Anterior cingulate cortex (tissue), 58 donors: ENCODE measurements at places on chromosomes 6 and 20.

GRCh38 chr20:15155848-15156401 is 818.5 kb upstream of the FLRT3 start:
- no peak for DNase-seq

GRCh38 chr6:155436981-155437749 is 18.5 kb downstream of the NOX3 start:
- DNase-seq: no peak

DNA sequence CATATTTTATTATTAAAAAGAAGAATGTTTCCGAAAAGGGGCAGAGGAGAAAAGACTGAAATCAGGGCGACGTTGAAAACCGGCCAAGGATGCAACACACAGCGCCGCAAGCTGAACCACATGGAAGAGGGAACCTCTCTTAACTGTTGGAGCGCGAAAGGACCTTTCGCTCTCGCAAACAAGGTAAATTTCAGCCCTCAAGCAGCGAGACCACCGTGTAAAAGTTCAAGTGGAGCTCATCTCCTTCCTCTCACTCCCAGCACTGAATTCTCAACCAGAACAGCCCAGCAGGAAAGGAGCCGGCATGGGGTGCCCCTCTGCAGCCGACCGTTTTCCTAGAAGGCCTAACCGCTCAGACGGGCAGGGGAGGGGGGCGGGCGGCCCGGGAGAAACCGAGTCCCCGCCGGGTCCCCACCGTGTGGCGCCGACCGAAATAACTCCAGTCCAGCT is 621 bp downstream of the GPR63 start:
- DNase-seq: no peak

DNA sequence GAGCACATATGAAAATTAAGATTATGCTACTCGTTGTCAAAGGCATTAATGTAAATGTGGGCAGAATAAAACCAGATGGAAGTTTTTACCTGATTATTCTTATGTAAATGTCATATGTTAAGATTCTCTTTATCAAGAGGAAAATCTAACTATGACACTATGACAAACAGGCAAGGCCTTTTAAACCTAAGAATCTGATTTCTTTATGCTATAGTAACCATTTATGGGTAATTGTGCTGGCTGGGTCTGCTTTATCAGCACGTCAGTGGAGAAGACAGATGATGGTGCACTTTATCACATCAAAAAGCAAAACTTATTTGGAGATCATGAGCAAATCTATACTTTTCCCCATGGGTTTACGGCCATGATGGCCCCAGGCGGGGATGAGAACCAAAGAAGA is 412.0 kb upstream of the NOX3 start:
- DNase-seq: no peak

DNA sequence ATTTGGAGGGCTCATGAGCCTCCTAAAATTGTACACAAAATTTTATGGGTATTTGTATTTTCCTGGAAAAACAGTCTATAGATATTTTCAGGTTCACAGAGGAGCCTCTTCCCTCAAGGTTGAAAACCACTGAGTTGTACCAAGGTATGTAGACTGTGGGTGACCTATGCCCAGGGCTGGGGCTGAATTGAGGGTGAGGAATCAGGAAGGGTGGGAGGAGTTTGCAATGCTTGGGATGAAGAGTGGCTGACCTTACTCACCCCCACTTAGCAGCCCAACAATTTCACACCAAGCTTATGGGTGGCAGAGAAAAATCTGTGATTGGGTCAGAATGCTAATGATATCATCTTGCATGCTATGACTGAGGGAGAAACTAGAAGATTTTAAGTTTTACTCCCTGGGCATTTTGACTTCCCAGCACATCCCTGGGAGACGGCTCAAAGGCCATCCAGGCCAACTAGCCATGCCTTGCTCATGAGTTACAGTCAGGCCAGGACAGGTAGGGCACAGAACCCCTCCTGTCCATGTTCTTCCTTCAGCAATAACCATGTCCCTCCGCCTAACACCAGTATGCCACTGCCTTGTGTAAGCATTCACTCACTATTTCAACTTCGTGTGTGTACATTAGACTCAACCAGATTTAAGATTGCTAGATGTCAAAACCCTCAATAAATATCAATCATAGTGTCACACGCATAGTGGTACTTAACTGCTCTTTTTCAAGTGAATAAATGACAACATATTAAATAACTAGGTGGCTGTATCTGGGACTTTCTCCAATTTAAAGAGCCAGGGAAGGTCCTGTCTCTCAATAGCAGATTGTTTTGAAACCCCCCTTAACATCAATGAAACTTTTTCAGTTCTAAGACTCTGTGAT is 16.6 kb downstream of the ADTRP start:
- no peak for DNase-seq

DNA sequence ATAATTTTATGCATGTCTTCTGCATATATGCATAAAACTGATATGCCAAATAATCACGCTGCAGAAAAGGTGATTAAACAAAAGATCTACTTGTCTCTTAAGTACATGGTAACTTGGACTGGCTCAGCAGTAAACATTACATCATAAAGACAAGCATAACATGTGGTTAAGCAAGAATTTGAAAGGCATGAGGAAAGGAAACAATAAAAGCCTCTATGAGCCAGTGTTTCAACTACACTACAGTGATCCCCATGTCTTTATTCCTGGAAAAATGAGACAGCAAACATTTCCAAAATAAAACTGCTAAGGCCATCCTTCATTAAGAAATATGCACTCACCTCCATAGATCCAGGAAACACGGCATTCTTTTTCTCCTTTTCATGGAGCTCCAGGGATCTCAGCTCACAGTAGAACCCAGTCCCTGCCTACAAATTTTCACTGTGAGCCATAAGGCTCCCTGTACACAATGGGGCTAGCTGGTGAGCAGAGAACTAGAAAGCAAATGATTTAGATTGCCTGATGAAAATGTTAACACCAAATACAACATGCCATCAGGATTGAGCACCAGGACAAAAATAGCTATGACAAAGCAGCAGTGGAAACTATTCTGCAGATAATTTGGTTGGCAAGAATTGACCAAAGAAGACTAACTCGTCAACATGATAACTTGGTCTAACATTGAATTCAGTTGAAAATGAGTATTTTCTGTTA is 156.1 kb downstream of the COL21A1 start:
- no peak for DNase-seq

DNA sequence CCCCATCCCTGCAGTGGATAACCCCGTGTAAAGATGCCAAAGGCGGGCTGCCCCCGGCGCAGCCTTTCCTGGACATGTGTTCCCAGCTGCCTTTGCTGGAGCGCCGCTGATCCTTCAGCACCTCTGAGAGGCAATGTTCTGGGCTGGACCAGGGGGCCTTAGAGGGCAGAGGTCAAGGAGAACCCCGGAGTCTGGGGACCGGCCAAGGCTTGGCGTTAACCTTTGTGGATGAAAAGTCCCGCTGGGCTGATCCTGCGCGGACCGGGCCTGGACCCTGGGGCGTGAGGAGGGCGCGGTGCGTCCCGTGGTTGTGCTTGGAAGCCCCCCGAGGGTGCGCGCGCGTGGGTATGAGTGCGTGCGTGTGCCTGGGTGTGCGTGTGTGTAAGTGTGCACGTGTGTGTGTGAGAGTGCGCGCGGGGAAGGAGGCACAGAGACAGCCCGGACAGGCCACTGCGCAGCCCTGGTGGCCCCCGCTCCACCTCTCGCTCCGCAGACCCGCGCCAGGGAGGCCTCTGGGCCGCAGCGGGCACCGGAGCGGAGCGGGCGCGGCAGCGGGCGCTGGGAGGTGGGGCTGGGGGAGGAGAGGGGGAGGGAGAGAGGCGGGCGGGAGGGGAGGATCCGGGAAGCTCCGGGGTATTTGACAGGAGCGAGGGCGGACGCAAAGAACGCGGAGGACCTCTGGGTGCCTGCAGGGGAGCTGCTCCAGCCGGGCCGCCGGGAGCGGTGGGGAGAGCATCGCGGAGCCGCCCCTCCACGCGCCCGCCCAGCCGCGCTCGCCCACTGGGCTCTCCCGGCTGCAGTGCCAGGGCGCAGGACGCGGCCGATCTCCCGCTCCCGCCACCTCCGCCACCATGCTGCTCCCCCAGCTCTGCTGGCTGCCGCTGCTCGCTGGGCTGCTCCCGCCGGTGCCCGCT is at the start of gene SMOC2:
Gene SMOC2, plus strand, starts transcription at position 665 of the 914 bp plus-strand sequence. Its CDS starts 187 bp downstream, at position 852.
- no peak for DNase-seq

DNA sequence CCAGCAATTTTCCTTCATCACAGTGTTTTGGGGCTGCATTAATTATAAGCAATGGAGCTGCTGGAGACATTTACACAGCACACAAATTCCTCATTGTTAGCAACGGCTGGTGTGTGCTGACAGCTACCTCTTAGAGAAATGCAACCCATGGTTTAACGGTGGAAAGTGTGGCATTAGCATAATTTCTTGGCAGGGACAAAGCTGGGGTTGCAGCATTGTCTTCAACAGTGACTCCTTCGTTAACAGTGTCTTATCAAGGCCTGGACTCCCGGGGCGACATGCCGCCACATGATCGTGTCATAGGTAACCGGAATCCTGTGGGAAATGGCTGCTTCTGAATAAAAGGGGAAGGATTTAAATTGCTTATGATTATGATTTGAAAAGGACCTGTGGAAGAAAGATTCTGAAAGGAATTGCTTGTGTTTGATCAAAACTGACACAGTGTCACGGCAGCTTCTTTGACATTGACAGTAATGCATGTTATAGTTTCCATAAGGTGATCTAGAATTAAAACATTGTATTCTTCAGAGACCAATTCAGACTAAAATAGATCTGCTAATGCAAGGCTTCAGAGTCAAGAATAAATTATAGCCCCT is 128.0 kb downstream of the UST start:
- no peak for DNase-seq

DNA sequence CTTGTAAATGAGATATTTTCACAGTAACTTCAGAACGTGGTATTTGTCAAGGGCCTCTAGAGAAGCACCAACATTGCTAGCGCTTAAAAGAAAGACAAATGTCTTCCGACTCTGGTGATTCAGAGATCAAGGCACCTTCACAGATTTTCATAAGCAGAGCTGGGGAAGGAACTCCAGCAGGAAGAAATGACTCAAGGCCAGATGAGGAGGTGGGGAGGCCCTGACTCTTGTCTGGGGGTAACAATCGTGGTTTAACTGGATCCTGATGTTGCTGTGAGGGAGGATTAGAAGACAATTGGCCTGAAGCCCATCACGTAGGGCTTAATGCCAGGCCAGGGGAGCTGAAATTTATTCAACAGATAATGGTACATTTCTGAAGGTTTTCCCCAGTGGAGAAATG is 122.9 kb upstream of the QKI start:
- no peak for DNase-seq

GRCh38 chr6:136499370-136499769 is 50.9 kb downstream of the MAP7 start:
- DNase-seq: no peak

GRCh38 chr20:36360429-36360828 is 54.3 kb downstream of the DLGAP4 start:
- no peak for DNase-seq

DNA sequence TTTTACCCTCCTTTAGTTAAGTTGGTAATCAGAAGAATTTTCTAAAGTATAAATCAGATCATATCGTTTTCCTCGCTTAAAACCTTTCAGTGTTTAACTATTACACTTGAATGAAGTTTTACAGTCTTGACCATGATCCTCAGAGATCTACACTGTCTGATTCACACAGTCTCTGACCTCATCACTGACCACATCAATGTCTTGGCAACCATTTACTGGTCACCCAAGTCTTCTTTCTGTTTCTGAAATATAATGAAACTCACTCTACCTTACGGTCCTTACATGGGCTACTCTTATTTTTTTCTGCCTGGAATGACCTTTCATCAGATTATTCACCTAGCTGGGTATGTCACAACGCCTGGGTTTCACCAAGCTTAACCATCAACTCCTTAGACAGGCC is 71.4 kb downstream of the ADGB start:
- no peak for DNase-seq

DNA sequence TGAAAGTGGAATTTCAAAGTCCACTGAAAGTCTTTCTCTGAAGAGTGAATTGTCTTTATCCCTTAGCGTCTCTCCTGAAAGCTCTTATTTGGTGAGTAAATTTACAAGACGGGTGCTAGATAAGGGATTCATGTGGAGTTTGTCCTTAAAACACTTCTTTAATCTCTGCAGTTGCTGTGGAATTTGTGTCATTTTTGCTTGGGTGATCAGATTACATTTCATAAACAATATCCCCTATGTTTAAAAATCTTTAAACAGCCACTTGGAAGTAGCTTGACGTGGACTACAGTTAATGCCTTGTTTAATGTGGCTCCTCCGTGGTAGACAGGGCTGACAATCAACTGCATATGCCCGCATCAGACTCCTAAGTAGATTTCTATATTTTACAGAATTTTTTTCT is 175.4 kb upstream of the ZNF217 start:
- DNase-seq: no peak

GRCh38 chr20:18004384-18005031 is 35.7 kb downstream of the MGME1 start:
- no peak for DNase-seq

- DNase-seq: no peak
Measured at GRCh38 chr6:10999994-11000393, 44.1 kb downstream of the ELOVL2 start.

- DNase-seq: no peak
Measured at GRCh38 chr6:95848717-95849116, 167.1 kb upstream of the FUT9 start.

GRCh38 chr6:76004202-76004601 is 68.3 kb downstream of the IMPG1 start:
- no peak for DNase-seq

DNA sequence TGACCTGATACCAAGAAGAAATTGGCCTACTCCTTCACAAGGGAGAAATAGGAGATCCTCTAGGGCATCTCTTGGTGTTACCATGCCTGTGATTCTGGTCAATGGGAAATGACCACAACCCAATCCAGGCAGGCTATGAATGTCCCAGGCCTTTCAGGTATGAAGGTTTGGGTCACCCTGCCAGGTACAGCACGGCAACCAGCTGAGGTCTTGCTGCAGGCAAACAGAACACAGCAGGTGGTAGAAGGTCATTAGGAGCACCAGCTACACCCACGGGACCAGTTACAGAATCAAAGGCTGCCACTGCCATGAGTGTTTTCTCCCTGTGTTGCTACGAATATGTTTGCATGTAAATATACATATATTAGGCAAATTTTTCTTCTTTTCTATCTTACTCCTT is 202.3 kb downstream of the ERMARD start:
- no peak for DNase-seq

- no peak for DNase-seq
Measured at GRCh38 chr6:45427726-45428125, 50.0 kb upstream of the SUPT3H start.

- no peak for DNase-seq
Measured at GRCh38 chr20:47775841-47776240, 9.4 kb downstream of the SULF2 start.

DNA sequence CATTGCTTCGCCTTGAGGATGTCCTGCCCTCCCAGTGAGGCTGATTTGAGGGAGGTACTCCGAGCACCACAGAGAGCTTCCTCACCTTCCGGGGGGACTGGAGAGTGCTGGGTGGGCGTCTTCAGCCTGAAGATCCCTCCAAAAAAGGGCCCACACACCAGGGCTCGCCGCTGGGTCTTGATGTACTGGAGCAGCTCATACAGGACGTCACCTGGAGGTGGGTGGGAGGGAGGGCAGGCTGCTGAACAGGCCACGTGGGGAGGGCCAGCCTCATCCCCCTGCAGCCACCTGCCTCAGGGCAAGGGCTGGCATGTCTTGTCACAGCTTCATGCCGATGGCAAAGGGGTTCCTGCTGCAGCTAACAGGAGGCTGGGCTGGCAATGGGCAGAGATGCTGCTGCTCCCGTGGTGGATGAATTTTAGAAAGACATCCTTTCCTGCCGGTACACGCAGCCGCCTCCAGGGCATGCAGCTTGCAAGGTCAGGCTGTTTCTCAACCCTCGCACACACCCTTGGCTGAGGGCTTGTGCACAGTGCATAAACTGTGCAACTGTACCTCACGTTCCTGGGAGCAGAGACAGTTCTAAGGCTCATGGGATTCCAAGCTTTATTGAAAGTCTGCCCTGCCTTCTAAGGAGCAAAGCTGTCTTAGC is 14.0 kb downstream of the ETV7 start:
- no peak for DNase-seq

GRCh38 chr6:127938701-127939100 is 37.8 kb upstream of the THEMIS start:
- no peak for DNase-seq
